Stimulated activated CD8-positive, alpha-beta memory T cell treated with anti-CD3 and anti-CD28 coated beads, Interleukin-2, amount 100 ng/mL, for 1 hour (primary cell): ENCODE measurements at places on chromosomes 11 and 22.
A peak's percentile ranks its signal among the peaks of the same experiment; 100 is the strongest.

DNA sequence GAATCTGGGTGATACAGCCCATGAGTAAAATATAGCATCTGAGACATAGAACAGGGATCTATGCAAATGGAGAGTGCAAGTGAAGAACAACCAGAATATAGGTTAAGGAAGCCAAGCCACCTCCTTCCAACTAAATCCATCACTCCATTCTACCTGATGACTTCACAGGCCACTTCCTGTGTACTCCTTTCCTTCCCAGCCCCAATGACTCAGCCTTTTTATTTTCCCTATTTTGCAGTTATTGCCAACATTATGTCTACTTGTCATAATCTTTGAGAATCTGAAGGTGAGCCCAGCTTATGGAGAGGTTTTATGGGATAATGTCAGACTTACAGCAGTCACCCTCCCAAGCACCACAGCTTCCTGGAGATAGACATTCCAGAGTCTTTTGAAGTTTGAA lies 1.4 kb upstream of the OR52M1 start:
- DNase-seq: no peak

DNA sequence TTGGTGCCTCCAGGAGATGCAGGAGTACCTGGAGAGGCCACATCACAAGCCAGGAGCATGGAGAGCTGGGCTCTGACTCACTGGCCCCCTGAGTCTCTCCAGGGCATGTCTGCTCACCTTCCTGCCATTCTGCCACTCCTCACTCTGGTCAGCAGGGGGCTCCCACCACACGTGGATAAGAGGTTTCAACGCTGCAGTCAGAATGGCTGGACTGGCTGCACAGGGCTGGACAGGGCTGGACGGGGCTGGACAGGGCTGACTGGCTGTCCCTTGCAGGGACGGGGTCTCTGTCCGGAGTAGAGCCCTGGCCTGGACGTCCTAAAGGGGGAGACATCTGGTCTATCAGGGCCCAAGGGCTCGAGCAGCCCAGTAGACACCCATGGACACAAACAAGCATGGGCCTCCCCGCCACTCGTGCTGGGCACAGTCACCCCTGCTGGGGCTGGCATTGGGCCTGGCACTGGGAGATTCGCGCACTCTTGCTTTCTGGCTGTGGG lies 34.6 kb downstream of the CYTH4 start:
- peak; percentile 49 for DNase-seq

GRCh38 chr22:29642694-29643093 lies 39.3 kb downstream of the NF2 start:
- DNase-seq: no peak

DNA sequence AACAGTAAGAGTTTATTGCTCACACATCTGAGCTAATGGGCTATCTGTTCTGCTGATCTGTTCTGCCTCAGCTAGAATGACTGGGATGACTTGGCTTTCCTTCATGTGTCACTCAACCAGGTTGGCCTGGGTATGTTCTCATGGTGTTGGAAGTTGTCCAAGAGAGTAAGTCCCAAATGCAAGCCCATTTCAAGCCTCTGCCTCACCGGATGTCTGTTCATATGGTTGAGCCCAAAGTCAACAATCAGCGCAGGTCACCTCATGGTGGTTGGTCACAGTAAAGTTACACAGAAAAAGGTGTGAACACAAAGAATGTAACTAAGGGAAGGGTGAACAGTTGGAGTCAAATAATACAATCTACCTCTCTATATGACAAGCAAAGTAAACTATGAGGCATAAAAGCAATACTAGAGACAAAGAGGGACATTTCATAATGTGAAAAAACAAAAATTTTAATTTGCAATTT lies 1.9 kb downstream of the GDPD4 start:
- DNase-seq: no peak

DNA sequence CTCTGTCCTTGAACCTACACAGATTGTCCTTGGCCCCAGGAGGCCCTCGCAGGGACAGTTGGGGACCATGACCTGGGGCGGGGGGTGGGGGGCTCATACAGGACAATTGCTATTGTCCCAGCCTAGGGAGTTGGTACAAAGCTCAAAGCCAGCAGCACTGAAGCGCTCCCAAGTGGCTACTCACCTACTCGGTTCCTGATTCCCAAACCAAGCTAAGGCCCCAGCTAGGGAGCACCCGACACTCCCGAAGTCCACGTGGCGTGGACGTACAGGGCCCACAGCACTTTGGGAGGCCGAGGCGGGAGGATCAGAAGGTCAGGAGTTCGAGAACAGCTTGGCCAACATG lies 80.6 kb downstream of the CELSR1 start:
- no peak for DNase-seq

DNA sequence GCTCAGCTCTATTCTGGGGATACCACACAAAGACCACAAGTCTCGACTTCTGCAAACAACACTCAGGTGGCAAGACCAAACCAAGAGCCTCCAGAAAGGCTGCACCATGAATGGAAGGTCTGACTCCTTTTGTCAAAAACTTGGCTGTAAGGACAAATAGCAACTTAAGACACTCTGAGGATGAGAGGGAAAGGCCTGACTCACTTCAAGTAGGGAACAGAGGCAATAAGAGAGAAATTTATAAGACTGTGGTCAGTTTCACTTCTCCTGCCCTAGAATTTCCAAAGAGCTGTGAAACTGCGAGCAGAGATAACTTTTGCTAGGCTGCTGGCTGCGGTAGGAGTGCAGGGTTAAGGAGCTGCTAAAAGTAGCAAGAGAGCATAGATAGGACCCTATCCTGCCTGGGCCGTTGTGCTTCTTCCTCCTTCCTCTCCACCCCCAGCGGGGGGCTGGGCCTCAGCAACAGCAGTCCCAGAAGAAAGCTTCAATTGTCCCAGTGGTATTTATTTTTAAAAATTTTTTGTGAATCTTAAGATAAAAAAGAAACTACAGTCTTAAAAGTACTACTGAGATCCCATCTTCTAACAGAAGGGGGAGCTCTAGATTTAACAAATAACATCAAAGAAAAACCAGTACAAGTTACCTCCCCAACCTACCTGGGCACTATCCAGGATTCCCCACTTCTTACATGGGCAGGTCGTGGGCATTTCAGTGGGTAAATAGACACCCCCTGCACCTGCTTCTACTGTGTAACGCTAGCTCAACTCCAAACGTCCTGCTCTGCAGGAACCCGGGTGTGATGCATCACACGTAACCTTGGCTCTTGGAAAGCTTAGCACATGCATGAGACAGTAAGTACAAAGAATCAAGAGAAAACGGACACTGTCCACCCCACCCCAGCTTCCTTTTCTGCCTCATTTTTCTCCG lies 66.4 kb downstream of the SGSM3 start:
- DNase-seq: no peak

- no peak for DNase-seq
Measured at GRCh38 chr11:10304495-10305261, at the start of gene ADM. Gene ADM, plus strand, starts transcription at chr11:10305073. Its CDS starts 628 bp downstream, at chr11:10305701.

- DNase-seq: no peak
Measured at GRCh38 chr11:120142441-120143100, 4.7 kb upstream of the TRIM29 start.

- no peak for DNase-seq
Measured at GRCh38 chr11:108565653-108566052, 27.9 kb downstream of the EXPH5 start.

DNA sequence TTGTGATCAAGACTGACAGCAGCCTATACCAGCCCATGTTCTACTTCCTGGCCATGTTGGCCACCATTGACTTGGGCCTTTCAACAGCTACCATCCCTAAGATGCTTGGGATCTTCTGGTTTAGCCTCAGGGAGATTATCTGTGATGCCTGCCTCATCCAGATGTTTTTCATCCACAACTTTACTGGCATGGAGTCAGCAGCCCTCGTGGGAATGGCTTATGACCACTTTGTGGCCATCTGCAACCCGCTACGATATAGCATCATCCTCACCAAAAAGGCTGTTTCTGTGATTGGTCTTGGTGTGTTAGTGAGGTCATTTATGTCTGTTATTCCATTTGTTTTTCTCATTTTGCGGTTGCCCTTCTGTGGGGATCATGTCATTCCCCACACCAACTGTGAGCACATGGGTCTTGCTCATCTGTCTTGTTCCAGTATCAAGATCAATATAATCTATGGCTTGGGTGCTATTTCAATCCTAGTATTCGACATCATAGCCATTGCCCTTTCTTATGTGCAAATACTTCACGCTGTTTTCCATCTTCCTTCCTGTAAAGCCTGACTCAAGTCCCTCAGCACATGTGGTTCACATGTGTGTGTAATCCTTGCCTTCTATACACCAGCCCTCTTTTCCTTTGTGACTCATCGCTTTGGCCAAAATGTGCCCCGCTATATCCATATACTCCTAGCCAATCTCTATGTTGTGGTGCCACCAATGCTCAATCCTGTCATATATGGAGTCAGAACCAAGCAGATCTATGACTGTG lies 23.6 kb downstream of the OR52E1 start:
- DNase-seq: no peak

DNA sequence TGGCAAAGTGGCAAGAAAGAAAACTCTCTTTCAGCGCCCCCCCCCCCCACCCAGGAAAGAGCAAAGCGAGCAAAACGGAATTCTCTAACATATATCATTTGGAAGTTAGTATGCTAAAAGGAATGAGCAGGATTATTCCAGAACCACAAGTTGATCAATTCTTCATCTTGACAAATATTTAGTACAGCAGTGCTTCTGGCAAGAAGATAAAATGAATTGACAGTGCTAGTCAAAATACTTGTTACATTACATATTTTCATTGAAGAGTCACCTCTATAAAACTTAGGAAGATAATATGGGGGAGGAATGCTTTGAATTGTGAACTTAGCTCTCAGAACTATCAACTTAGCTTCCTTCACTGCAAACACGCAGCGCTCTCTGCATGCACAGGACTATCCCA lies 377.4 kb downstream of the DYNC2H1 start:
- DNase-seq: no peak

- DNase-seq: no peak
Measured at GRCh38 chr11:100965346-100965745, 164.3 kb downstream of the PGR start.

DNA sequence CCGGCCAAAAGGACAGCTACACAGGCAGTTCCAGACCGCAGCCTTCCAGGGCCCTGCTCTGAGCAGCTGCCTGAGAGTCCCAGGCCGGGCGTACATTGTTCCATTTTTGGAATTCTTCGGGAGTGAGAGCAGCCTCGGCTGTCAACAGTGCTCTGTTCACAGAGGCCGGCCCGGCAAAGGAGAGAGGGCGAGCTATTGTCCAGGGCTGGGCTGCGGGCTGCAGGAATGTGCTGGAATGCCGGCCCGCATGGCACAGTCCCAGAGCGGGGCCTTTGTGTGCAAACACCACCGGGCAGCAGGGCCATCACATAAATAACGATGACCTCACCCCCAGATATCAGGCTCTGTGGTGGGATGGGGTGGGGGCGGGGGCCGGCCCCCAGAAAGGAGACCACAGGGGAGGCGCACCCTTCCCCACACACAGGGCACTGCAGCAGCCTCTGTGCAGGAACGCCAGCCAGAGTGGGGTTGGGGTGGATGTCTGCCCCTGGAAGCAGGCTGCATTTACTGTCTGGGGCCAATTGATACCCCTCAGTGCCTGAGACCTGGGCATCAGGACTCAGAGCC lies 15.8 kb downstream of the LINC01488 start:
- no peak for DNase-seq

- DNase-seq: no peak
Measured at GRCh38 chr11:68641880-68642279, 42.5 kb upstream of the GAL start.

GRCh38 chr11:6979365-6979764 lies 40.8 kb downstream of the ZNF214 start:
- DNase-seq: no peak

DNA sequence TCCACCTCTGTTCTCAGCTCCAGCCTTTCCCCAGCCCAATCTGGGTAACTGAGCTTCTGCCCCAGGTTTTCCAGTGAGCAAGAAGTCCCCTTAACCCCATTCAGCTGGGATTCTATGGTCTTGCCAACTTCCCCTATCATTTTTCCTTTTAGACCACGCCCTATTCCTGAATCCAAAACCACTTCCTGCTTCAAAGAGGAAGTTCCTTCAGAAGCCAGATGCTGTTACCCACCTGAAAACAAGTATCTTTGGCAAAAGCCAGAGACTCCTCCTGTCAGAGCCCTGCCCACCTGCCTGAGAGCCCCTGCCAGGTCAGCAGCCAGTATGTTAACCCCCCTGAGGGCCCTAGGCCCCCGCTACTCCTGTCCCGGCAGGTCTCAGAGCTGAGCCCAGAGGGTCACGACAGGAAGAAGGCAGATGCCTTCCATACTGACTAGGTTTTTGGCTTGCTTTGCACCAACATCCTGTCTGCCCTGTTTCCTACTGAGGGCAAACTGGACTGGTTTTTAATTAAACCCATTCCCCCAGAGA lies 20.3 kb upstream of the MICAL2 start:
- DNase-seq: no peak

DNA sequence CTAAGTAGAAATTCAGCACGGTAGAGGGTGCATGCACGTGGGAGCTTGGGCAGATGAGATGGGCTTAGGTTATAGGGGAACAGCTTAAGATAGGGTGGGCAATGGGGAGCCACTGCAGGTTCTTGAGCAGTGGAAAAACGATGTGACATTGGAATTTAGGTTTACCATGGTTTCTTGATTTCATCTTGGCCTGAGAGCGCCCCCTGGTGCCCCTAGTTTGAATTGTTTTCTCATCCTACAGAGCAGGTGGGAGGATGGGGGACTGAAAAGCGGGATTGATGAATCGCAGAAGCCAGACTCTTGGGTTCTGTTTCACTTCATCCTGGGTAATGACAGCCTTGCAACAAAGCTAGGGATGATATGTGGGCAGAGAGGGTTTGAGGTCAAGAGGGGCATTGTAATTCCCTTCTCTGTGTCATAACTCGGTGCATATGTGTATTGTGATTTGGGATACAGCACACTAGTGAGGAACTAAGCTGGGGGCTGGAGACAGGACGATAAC lies 6.7 kb upstream of the MCAM start:
- peak; percentile 65 for DNase-seq

- no peak for DNase-seq
Measured at GRCh38 chr11:15489281-15489680, 374.6 kb downstream of the INSC start.

- no peak for DNase-seq
Measured at GRCh38 chr11:77213029-77213579, 85.1 kb downstream of the MYO7A start.

GRCh38 chr11:57637626-57638004 lies 12.1 kb downstream of the YPEL4 start:
- DNase-seq: no peak

GRCh38 chr11:35098855-35099254 lies 40.1 kb upstream of the CD44 start:
- no peak for DNase-seq

- no peak for DNase-seq
Measured at GRCh38 chr11:56885854-56886253, 102.9 kb upstream of the OR5AK2 start.

GRCh38 chr11:1387521-1387920 lies 2.2 kb upstream of the BRSK2 start:
- no peak for DNase-seq

- DNase-seq: no peak
Measured at GRCh38 chr22:20036084-20036482, 15.2 kb downstream of the TANGO2 start.

GRCh38 chr11:99505316-99505715 lies 484.6 kb downstream of the CNTN5 start:
- DNase-seq: no peak

GRCh38 chr22:28607795-28608194 lies 71.8 kb downstream of the TTC28 start:
- DNase-seq: no peak

- no peak for DNase-seq
Measured at GRCh38 chr11:1310772-1311468, 1.5 kb upstream of the TOLLIP start.

- no peak for DNase-seq
Measured at GRCh38 chr11:128568166-128568778, 19.1 kb downstream of the ETS1 start.
